ENCODE measurements at places on chromosomes 11 and 22.

GRCh38 chr22:17368144-17368543 lies 1.1 kb upstream of the CECR2 start:
- no peak for DNase-seq

DNA sequence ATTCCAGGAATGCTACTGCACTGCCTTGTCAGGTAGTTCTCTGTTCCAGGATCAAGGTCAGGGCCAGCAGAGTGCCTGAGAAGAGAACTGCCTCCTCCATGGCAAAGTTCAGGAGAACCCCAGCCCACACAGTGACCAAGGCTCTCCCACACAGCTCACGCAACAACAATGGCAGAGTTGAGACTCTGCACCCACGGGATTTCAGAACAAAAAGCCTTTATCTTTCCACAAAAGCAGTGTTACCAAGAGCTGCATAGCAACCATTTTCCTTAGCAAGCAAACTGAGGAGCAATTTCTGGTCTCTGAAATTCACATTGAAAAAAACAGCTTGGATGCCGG lies 11.1 kb downstream of the PLAAT3 start:
- peak; percentile 92 for DNase-seq

DNA sequence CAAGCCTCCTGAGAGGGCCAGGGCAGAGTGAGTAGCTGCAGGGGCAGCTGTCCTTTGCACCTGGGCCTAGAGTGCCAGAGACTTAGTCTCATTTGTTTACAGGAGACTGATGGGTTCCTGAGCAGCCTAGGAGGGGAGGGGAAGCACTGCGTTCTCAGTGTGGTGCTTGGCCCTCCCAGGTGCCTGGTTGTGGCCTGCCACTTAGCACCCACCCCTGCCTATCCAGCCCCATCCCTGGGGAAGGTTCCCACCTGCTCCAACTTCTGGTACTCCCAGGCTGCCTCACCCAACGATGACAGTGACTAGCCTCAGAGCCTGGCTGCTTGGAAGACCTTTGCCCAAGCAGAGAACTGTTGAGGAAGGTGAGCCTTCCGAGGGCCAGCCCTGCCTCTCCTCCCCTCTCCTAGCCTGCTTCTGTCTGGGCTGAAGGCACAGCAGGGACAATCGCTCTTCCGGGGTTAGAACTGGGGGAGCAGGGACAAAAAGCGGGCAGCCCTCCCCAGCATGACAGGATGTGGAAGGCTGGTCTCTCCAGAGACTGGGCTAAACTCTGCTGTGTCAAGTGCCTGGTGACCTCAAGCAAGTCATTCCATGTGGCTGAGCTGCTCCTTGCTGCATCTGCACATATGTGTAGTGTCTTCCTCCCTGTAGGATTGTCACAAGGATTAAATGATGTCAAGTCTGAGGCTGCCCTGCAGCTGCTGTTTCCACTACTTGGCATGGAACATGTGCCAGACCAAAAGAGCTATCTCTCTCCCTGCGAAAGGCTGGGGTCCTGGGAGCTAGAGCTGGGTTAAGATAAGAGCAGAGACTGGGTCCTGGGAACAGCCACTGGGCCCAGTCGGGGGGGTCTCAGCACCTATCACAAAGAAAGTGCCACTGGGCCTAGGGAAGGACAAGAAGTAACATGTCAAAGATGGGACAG lies 9.9 kb downstream of the KCNQ1OT1 start:
- DNase-seq = no peak

- DNase-seq = no peak
Observed at GRCh38 chr11:69089258-69089657, 40.5 kb downstream of the TPCN2 start.

DNA sequence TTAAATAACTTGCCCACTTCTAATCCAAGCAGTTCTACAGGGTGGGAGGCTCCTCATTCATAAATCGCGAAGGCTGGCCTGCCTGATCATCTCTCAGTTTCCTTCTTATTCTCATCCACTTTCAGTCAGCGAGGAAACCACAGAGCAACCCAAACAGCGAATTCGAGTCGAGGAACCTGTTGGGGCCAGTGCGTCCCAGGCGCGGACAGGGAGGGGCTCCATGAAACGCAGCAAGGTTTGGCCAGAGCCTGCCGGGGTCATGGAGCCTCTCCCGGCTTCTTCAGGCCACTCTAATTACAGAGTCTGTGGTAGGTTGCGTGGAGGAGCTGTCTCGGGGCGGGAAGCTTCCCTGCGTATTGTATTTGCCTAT lies 741 bp upstream of the NAV2 start:
- no peak for DNase-seq

GRCh38 chr11:128039140-128040021 lies 548.0 kb downstream of the ETS1 start:
- peak; percentile 97 for DNase-seq

DNA sequence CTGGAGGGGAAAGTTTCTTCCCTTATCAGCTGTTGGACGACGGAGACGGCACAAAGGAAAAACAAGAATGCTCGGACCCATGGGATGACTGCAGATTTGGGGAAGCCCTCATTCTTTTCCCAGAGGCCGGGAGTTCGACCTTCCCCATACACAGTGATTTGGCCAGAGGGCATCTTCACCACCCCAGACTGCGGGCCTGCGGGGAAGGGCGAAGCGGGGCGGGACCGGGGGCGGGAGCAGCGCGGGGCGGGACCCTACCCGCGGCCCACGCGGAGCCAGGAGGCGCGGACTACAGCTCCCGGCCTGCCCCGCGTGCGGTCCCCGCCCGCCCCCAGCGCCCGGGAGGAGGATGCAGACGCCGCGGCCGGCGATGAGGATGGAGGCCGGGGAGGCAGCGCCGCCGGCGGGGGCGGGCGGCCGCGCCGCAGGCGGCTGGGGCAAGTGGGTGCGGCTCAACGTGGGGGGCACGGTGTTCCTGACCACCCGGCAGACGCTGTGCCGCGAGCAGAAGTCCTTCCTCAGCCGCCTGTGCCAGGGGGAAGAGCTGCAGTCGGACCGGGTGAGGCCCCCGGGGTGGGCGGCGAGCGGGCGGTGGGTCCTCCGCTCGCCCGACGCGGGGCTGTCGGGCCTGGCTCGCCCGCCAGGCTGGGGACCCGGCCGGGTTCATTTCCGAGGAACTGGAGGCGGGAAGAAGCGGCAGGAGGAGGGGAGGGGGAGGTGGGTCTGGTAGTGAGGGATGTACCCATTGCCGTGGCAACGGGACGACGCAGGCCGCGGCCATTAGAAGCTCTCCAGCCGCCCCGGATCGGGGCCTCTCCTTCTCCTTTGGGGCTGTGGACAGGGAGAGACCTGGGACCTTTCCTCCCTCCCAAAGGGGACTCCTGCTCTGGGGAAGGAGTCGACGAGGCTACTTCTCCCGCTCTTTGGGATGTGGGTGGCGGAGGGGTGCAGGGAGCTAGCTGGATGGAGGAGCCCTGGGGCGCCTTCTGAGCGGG lies at the start of gene KCTD17:
Gene KCTD17 (plus strand): TSS at position 352 of the 995 bp plus-strand sequence. CDS start 19 bp downstream, at position 371.
- peak; percentile 71 for DNase-seq

DNA sequence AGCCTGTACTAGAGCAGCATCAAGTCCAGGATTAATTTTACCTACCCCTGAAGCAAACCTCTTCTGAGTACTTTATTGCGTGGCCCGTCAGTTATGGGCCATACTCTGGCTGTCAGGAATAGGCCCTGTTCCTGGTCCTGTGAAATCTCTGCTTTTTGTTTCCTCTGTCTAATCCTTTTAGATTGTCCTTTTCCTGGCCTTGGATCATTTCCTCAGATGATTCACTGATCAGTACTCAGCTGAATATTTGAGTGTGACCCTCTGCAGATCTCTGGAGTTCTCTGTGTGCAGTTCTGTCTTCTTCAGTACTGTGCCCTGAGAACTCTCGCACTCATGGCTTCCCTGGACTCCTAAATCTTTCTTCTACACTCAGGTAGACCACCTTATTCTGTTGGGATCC lies 123.5 kb downstream of the UVRAG start:
- no peak for DNase-seq

DNA sequence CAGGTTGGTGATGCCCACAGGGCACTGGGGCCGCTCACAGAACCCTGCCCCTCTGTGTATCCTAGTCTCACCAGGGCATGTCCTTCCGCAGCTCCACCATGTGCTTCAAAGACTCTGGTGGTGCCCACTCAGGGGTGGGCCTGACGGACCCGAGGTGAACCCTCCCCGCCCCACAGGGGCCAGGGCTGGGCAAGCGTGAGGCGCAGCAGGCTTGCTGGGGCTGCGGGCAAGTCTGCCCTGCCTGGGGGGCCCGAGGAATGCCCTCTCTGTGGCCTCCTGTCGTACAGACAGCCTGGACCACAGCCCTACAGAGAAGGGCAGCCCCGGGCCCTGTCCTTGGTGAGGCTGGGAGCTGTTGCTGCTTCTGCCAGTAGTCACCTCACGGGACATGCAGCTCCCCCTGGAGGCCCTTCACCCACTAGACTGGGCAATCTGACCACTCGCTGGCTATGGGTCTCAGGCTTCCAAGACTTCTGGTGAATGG lies 40.2 kb downstream of the TBX1 start:
- peak; percentile 16 for DNase-seq

GRCh38 chr11:72411623-72412419 lies 22.5 kb downstream of the CLPB start:
- peak; percentile 80 for DNase-seq

DNA sequence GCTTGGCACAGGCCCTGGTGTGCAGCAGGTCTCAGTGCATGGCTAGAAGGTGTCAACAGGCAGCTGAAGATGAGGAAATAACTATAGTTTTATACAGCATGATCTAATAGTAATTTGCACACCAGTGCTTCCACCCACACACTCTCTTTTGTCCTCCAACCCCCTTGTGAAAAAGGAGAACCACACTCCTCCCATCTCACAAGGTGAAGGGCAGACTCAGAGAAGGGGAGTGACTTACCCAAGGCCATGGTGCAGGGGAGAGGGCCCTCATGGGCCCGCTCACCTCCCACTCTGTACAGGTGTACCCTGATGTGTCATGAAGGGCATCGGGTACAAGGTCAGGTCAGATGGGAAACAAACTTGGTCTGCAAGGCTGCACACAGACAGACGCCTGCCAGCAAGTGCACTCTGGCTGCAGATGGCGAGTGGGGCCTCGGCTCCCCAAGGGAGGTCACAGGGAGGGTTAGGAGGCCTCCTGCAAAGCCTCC lies 53.4 kb downstream of the DGCR2 start:
- DNase-seq = peak; percentile 30

DNA sequence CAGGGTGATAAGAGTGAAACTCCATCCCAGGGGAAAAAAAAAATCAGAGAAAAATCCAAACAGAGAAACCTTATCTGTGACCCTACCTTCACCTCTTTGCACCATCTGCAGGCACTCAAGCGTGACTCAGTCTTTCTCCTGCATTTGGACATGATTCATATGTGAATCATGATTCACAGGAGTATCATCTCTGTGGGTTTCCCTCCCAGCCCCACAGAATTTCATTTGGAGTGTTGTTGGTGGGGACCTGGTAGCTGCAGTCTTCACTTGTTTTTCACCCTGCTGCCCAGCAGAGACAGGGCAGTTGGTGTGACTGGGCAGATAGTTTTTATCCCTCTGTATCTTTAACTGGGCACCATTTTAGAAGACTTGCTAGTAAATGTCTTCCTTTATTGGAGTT lies 75.7 kb downstream of the DEPDC5 start:
- DNase-seq = no peak

GRCh38 chr11:32531528-32531927 lies 52.1 kb upstream of the EIF3M start:
- no peak for DNase-seq

- DNase-seq = no peak
Observed at GRCh38 chr11:2399488-2400068, 972 bp upstream of the TSSC4 start.

DNA sequence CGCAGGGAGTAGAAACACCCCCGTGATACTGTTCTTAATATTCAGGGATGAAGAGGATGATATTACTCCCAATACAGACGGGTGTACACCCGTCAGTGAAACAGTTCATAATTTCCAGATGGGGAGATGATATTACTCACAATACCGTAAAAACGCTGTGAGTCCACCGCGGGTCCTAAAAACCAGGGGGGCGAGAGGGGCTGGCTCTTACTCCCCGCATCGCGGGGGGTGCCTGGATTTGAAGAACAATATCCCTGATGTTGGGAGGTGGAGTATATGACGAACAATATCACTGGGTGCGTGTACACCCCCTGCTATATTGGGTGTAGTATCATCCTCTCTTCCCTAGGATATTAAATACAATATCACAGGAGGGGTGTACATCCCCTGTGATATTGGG lies 20.5 kb upstream of the APOL5 start:
- DNase-seq = no peak

DNA sequence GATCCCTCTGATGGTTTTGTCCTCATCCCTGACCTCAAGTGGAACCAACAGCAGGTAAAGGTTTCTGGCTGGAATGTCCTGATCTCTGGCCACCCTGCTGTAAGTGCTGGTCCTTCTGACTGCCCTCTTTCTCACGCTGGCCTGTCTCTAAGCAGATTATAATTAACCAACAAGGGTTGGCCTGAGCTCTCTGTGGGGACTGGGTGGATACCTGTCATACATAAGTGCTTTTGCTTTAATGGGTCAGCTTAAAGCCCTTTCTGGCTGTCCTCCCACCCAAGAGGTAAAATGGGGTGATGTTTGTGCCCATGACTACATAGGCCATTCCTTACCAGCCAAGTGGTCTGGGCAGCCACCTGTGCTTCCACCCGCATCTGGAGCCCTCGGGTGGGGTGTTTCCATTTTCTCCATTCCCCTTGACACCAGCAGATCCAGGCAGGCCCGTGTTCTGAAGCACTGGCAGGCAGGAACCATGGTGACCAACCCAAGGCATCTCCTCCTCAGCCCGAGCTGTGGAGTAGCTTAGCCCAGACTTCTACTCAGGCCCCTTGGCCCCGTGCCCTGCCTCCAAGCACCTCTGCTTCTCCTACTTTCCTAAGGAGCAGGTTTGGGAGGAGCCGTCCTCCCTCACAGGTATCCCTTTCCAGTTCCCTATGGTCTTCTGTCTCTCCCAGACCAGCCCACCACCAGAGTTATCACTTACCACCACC lies 17.0 kb upstream of the ST3GAL4 start:
- DNase-seq = no peak

- no peak for DNase-seq
Observed at GRCh38 chr11:43786016-43786415, 94.6 kb upstream of the ALKBH3 start.

DNA sequence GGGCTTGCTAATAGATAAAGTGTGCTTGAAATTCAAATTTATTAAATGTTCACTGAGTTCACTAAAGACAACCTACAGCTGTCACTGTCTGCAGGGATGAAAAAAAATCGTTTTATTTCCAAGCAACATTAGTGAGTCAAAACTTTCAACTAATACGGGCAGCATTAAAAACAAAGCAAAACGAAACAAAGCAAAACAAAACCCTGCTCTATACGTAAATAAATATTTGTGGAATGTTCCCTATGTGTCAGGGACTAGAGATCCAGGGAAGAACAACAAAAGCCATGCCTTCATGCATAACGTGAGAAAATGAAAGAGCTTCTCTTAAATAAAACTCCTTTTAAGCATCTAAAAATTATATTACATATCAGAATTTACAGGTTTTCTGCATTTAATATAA lies 553 bp downstream of the NAALAD2 start:
- no peak for DNase-seq

- no peak for DNase-seq
Observed at GRCh38 chr11:115153135-115153534, 351.1 kb downstream of the CADM1 start.

Measured in inflammatory macrophage (primary cell).